Activated CD8-positive, alpha-beta memory T cell treated with anti-CD3 and anti-CD28 coated beads, Interleukin-2, amount 50 U/mL, for 4 hours (primary cell): ENCODE measurements at places on chromosomes 11 and 22.

GRCh38 chr11:60905047-60905446, 1.3 kb downstream of the PRPF19 start:
- DNase-seq = no peak

GRCh38 chr11:44858796-44859527, 91.7 kb downstream of the TP53I11 start:
- no peak for DNase-seq

DNA sequence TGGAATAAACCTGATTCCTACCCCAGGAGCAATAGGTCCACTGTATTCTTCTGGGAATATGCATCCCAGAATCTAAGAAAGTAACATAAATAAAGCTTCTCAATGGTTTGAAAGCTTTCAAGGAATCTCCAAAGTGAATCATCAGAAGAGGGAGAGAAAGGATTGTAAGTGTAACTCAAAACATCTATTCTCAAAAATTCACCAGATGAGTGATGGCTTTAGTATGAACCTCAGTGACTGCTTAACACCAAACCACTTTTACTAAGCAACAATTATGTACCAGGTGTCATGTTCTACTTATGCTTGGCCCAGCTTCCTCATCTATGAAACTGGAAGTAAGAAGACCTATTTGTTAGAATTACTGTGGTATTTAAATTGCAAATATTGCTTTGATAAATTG, 7.4 kb downstream of the RAB38 start:
- no peak for DNase-seq

- no peak for DNase-seq
Observed at GRCh38 chr11:69496202-69496557, 14.7 kb downstream of the LINC01488 start.

- DNase-seq = no peak
Observed at GRCh38 chr11:82858556-82859091, 41.6 kb downstream of the PRCP start.

- no peak for DNase-seq
Observed at GRCh38 chr11:111259896-111260295, 14.4 kb downstream of the POU2AF2 start.

DNA sequence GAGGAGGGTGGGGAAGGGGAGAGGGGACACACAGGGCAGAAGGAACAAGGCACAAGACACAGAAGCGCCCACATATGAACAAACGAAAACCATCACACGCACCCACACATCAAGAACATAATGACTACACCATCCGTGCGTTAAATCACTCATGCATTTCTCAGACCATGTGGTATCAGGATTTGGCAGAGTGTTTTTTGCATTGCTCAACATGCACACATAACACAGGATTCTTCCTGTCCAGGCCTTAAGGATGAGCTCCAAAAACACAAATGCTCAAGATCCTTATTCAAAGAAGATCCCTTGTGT, 309.5 kb downstream of the CADM1 start:
- no peak for DNase-seq

DNA sequence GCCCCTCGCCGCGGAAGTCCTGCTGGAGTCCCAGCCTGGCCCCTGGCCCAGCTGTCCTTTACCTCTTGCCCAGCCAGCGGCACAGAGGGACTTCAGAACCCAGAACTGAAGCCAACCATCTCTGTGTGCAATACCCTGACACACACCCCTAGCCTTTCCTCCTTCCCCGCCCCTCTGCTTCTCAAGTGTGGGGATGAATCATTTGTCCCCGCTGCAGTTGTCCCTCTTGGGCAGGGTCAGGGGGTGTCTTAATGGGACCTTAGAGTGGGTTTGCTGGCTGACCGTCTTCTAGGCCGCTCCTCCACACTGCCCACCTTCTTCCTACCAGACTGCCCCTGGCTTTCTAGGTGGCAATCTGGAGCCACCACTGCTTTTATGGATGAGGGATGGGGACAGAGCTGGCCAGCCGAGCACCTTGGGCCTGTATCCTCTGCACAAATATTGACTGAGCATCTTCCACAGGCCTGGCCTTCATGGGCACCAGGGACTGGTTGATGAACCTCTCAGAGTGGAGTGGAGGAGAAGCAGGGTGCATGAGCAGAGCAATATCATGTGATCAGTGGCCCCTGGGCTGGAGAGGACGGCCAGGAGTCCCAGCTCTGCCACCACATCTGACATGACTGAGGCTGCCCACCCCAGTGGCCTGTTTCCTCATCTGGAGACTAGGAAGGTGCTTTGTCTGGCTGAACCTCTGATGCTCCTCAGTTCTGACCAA, 668 bp upstream of the CHST1 start:
- no peak for DNase-seq

DNA sequence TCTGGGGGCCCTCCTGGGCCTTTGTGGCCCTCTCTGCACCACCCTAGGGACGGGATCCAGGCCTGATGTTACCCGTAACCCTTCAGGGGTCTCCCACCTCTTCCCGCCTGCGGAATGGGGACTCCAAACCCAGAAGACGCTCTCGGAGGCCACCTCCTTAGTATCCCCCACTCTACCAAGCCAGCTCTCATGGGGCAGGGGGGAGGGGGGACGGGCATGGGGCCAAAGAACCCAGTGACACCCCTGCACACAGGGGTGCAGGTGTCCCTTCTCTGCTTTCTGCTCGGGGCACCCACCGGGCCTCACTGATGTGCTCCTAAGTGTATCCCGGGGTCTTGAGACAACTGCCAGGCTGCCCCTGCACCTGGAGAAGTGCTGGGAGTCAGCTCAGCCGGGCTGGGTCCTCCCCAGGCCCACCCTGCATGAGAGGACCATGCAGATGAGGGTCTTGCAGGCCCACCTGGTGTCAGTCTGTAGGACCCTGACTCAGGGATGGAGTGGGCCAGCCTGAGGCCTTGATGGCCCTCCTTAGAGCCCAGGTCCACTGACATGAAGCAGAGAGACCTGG, 176.9 kb downstream of the IGLL1 start:
- DNase-seq = no peak

DNA sequence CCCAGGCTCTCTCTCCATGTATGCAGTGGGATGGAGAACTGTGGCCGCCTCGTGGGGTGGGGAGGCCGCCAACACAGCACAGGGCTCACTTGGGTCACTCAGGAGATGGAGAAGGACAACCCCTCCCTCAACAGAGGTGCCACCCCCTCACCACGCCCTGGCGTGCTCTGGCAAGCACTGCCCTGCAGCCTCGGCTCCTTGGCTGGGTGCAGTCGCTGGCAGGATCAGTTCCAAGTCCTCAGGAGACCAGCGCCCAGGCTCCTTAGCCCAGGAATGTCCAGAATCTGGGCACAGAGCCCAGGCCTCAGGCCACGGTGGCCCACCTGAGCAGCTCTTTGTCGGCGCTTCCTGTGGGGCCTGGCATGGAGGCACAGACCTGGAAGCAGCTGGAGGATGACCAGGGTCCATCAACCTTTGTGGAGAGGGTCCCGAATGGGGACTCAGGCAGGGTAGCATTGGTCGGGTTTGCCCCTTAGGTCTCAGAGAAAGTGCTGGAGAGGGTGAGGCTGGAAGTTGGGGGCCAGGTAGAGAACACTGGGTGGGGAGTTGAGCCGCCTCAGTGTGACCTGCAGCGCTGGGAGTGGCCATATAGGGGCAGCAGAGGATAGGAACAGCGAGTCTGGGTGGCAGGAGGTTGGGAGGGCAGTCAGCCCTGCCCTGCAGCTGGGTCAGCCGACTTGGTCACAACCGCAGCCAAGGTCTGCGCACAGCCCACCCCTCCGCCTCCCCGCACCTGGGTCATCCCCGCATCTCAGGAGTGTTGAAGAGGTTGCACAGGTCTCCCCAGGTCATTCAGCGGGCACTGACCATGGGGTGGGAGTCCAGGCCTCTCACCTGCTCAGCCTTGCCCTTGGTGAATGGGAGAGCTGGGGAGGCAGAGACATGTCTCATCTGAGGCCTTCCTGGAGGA, 8.2 kb downstream of the SUSD2 start:
- peak; percentile 33 for DNase-seq

DNA sequence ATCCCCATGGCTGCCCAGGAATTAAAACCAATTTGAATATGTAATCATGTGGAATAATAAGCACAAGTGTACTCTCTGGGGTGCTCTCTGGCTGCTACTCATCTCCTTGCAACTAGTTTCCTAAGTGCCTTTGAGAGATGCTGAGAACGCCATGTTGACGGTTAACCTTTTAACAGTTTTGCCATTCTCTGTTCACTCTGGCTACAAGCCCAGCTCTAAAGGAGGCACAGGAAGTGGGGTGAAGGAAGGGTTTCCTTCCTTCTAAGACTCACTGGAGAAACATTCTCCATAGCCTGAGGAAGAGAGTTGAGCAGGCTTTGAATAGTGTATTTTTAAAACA, 122.0 kb upstream of the ZC3H12C start:
- no peak for DNase-seq

- DNase-seq = no peak
Observed at GRCh38 chr11:92552942-92553341, 328.3 kb downstream of the FAT3 start.

GRCh38 chr11:26985943-26986342, 8.0 kb upstream of the FIBIN start:
- DNase-seq = no peak

- no peak for DNase-seq
Observed at GRCh38 chr22:22931557-22932270, 44.1 kb downstream of the IGLL5 start.

DNA sequence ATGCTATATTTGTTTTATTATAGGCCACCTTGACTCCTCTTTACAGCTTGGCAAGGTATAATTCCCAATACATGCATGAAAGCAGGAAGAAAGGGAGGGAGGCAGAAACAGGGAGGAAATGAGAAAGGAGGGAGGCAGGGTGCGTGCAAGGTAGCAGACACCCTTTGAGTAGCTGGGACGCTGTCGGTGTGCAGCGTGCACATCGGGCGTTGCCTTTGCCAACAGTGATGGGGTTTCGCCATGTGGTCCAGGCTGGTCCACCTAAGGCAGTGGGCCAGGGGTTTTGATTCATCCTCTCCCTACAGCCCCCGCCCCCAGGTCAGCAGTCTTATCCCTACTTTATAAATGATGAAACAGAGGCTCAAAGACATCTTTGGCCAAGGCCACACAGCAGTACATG, 25.0 kb upstream of the PHF21B start:
- no peak for DNase-seq

GRCh38 chr11:59716051-59716450, 2.4 kb upstream of the OR10V1 start:
- no peak for DNase-seq

DNA sequence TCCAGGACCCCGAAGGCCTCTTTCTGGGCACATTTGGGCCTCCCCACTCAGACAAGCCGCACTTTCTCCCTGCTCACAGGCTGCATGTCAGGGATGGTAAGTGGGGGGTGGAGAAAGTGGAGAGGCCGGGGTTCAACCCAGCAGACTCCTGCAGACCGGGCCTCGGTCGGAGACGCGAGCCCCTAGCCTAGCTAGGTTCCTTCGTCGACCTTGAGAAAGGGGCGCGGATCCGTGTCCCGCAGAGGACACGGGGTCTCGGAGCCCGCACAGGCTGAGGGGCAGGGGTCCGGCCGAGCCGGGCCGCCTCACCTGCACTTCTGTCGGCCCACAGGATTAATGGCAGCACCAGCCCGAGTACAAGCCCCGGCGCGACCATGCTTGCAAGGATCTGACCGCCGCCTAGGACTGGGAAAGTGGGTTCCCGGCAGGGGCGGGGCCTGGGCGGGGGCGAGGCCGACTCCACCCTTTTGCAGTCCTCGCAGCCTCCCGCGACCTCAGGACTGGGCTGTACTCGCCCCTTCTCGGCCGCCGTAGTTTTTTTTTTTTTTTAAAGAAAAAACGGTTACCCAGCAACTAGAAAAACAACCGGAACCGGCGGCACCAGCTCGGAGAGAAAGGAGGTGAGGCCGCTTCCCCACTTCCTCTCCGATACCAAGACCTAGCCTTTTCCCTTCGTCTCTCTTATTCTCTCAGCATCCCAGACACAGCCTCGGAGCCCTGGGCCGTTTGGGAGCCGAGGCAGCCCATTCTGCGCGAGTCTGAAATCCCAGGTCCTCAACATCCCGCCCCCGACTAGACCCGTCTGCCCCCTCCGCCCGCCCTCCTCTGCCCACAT, at the start of the genes SIAE and SPA17:
SIAE (minus strand) TSS at position 407 of the 835 bp plus-strand sequence; CDS start at position 376, 31 bp downstream.
SPA17 (plus strand) TSS at position 572 of the 835 bp plus-strand sequence. CDS start 1,361 bp downstream, outside the sequence.
- peak; percentile 80 for DNase-seq

DNA sequence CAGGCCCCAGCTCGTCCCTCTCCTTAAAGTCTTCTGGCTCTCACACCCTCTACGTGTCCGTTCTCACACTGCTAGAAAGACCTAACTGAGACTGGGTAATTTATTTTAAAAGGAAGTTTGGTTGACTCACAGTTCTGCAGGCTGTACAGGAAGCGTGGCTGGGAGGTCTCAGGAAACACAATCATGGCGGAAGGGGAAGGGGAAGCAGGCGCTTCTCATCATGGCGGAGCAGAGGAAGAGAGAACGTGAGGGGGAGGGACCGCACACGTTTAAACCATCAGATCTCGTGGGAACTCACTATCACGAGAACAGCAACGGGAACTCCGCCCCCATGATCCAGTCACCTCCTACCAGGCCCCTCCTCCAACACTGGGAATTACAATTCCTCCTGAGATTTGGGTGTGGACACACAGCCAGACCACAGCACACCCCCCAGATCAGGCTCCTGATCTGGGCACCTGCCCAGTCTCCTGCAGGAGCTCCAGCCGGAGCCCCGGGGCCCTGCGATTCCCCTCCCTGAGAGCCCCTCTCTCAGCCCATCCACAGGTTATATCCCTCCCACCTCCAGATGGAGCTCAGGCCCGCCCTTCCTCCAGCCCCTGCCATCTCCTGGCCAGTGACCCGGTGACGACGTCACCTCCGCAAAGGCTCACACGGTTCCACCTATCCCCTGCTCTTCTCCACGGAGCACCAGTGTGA, 170.2 kb downstream of the BRD1 start:
- peak; percentile 75 for DNase-seq

DNA sequence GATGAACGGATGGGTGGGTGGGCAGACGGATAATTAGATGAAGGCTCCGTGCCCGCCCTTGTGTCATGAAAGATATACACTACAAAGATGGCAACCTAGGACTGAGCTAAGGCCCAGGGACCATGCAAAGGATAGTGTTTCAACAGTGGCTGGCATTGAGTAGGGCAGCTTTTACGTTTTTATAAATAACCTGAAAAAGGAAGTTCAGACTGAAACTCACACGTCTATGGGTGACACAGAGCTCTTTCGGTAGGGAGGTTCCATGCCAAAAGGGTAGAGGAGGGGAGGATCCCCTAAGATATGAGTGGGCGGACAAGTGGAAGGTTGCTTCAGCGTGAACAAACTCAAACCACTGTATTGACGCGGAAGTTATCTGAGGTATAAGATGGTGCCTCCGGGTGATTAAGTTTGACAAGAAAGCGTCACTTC, 90.5 kb downstream of the UBASH3B start:
- DNase-seq = peak; percentile 56

GRCh38 chr11:116233561-116233960, 539.2 kb downstream of the BUD13 start:
- no peak for DNase-seq

- DNase-seq = no peak
Observed at GRCh38 chr22:28116219-28116673, 197.2 kb upstream of the PITPNB start.

DNA sequence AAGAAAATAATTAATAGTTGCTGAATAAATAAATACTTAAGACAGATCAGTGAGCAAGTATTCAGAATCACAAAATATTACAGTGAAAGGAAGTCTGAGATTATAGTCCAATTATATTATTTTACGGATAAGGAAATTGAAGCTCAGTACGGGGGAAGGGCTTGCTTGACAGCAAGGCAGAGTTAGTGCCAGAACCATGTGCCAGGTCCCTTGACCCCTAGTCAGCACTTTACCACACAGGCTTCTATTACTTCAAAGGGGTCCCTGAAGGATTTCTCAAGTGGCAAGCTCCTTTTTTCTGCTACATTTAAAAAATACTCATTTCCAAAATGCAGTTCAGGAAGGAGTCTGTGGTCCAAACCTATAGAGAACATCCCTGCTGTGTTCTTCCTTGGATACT, 85.3 kb downstream of the CLPB start:
- no peak for DNase-seq
